ENCODE measurements at places on chromosomes 12 and 14.

DNA sequence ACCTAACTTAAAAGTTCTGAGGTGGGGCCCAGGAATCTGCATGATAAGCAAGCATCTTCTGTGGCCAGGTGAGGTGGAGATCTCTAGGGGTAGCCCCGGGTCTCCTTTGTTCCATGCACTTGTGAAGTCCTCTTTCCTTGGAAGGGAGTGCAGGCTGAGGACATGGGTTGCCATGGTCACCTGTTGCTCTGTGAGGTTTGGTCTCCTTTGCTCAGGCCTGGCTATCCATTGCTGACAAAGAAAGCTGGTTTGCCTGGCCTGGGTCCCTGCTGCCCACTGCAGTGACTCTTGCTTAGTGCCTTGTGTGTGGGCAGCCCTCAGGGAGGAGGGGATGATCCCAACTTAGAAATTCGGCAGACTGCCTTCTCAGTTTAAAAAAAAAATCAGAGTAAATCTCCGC is 11.1 kb downstream of the NRXN3 start:
- DNase-seq = no peak

- no peak for DNase-seq
These were observed 256.0 kb downstream of the RPAP3 start for GRCh38 chr12:47449797-47450196.

DNA sequence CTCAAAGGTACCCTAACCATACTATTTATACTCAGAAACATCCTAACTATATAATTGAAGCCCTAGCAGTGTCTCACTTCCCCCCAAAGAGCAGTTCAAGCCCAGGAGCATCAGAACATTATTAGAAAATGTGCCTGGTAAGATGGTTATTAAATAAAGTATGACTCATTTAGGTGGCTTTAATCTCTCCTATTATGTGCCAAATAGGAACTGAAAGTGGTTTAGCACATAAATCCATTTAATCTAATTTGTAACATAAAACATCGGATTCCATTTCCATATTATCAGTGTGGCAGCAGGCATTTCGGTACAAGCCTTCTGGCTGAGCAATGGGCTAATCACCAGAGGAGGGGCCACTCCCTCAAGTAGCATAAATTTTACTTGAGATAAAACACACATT is 395.2 kb upstream of the TMTC1 start:
- DNase-seq = no peak

DNA sequence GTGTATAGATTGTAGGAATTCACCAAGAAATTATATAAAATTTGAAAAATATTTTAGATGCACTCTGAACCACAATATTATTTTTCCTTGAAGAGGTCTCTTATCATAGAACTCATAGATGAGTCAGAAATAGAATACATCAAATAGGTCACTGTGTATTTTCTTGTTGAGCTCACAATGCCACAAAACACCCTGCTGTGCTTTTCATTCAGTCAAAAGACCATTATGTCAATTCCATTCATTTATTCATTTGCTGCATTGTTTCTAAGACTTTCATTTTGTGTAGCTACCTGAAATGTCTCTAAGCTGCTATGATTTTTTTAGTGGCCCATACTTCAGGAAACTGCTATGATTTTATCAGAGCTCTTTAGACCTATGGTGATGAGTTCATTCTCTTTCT is 231.9 kb upstream of the AVPR1A start:
- DNase-seq = no peak

DNA sequence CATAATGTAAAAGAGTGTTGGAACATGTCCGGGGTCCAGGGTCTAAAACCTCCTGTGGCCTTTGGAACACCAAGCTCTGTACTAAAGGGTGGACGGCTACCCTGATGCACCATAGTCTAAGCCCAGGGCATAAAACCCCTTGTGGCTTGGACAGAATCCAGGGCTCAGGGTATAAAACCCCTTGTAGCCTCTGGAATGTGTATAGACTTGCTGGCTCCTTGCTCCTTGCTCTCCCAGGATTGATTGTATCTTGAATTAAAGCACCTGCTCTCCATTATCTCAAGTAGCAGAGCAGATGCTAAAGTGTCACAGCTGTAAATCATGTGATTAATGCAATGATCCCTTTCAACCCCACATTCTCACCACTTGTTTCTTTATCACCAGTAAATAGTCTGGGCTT is 556.5 kb downstream of the LRFN5 start:
- no peak for DNase-seq

GRCh38 chr14:61837336-61838229 is 75.4 kb downstream of the SNAPC1 start:
- peak; percentile 88 for DNase-seq

- DNase-seq = no peak
These were observed 249.3 kb upstream of the KRR1 start for GRCh38 chr12:75760573-75761294.

DNA sequence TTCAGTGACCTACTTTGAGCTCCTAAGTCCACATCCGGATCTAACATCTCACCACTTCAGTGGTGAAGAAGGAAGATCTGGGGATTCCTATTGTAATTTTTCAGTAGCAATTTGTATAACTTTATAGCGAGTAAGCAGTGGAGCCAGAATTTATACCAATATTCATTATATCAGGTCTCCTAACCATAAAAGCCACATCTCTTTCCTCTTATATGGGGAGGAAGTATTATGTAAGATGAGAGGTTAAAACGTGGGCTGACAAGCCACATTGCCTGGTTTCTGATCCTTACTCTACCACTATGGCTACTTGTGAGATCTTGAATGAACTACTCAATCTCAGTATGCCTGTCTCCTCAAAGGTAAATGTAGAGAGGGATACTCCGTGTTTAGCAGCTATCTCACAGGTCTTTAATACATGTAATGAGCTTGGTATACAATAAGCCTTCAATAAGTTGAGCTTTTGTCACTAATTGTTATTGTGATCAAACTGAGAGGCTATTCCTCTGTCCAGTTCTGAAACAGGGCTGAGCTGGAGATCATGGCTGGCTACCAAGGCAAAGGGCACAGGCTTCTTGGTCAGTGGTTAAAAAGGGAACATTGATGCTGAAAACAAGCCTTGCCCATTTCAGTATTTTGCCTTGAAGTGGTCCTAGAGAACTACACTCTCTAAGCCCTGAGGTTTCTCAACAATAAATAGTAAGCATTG is 3.3 kb upstream of the TMEM117 start:
- DNase-seq = no peak

DNA sequence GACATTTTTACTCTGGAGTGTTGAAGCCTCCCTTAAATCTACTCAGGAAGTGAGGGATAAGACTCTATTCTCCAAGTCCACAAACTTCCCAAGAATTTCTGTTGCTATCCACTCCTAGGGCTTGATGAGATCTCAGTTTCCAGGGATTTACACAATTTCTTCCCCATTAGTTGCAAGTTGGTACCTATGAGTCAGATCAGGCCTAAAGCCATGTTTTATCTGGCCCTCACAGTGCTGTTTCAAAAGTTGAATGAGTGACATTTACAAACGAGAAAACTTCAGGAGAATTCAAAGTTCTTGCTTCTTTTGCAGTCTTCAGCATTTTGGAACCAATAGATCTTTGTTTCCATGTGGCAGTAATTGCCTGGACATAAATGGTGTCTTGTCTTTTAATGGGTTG is 156.4 kb upstream of the SYT10 start:
- no peak for DNase-seq

GRCh38 chr14:69484444-69485314 is at the start of gene PLEKHD1:
TSS of gene PLEKHD1 (plus strand) at chr14:69484728. CDS start at chr14:69484966, 238 bp downstream.
- no peak for DNase-seq

DNA sequence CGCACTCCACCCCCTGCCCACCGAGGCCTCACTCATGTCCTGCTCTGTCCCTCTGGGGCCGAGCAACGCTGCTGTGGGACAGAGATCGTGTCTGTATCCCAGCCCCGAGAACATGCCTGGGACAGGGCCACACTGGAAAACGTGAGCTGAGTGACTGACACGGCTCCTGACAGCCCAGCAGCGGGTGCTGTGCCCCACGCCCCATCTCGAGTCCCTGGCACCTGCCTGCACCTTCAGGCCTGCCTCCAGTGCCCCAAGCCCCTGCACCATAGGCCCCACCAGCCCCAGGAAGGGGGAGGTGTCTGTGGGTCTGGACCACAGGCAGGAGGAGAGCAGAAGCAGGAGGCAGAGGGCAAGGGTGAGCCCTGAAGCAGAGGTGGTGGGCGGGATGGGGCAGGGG is 34.6 kb upstream of the UBC start:
- DNase-seq = no peak

GRCh38 chr12:70853326-70853725 is 67.2 kb downstream of the PTPRR start:
- DNase-seq = no peak

DNA sequence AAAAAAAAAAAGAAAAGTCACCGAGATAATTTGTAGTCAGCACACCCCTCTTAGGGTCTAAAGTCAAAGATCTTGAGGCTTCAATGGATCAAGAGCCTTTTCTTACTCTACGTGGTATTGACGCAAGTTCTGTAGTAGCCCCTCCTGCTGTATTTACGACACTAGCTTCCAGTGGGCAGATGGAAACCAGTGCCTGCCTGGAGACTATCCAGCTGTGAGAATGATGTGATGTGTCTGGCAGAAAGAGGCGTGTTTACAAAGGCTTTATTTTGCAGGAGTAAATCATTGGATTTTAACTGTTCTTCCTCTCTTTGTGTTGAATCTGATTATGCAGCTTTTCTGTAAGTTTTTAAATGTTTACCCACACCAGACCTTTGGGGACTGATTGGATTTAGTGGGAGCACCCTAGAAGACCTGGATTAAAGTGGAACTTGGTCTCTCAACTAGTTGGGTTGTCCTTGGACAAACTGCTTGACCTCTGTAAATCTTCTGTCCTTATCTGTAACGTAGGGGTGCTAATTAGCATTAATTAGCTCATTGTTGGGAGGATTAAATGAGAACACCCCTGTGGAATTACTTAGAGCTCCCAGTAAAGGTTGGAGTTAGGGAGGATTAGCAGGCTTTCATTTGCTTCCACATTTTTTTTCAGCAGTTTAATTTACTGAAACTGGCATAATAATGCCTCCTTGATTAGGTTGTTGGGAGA is 72.4 kb downstream of the RASSF3 start:
- no peak for DNase-seq

DNA sequence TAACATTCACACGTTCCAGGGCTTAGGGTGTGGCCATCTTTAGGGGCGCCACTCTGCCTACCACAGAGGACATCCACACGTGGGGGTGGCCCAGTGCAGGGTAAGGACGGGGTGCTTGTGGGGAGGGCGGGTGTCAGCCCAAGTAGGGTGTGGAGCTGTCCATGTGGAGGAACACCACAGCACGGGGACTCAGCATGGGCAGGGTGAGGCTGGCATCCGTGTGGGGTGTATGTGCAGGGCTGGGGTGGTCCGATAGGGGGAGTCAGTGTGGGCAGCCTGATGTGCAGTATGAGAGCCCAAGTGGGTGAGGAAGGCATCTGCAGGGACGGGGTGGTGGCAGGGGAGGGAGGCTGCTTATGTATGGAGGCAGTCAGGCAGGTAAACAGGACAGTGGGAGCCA is 17.7 kb downstream of the PSMC1 start:
- no peak for DNase-seq

GRCh38 chr14:51540364-51540763 is 111.3 kb upstream of the FRMD6 start:
- no peak for DNase-seq
